ENCODE measurements at places on chromosomes 12 and 14. TPM values are rescaled to one million over a fixed set of nuclear protein-coding genes. Genes with fewer than 3 reads are reported as not detected.

Gene PRH2
- polyA plus RNA-seq: not detected

- no peak overlapping the region for H3K27ac ChIP-seq
- no peak for DNase-seq
- H3K27me3 ChIP-seq: no peaks in the 10 kb centered on the region
- peaks cover 21% of the 10 kb centered on the region for H3K36me3 ChIP-seq
These were observed 84.6 kb downstream of the WNK1 start for GRCh38 chr12:836952-837351.

- H3K27me3 ChIP-seq: peaks cover 13% of the 10 kb centered on the region
- H3K4me3 ChIP-seq: no peak overlapping the region
- no peak overlapping the region for H3K27ac ChIP-seq
- no peaks in the 10 kb centered on the region for H3K36me3 ChIP-seq
- no peak for DNase-seq
These were observed 26.5 kb upstream of the RIC8B start for GRCh38 chr12:106747973-106748436.

DNA sequence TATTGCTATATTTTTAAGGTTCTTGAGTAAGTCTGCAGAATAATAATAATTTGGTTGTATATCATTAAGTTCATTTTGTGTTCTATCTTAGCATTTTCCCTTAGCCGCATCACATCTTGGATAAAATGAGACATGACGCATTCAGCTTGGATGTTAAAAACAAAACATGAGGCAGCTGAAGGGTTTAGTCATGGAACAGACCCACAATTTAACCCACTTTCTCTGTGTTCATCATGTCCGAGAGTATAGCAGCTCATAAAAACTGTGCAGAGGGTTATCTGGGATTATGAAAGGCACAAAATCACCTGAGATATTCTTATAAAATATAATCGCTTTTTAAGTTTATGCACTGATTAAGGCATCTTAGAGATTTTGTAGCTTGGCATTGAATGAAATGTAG lies 219.3 kb downstream of the TRHDE start:
- no peak overlapping the region for H3K27ac ChIP-seq
- H3K4me1 ChIP-seq: no peaks in the 10 kb centered on the region
- no peak for DNase-seq
- no peaks in the 10 kb centered on the region for H3K36me3 ChIP-seq

Gene MANSC4
- polyA plus RNA-seq: not detected

Gene TAMALIN
- polyA plus RNA-seq: 1.6 TPM

Gene TMEM52B
- 0.54 TPM for polyA plus RNA-seq

DNA sequence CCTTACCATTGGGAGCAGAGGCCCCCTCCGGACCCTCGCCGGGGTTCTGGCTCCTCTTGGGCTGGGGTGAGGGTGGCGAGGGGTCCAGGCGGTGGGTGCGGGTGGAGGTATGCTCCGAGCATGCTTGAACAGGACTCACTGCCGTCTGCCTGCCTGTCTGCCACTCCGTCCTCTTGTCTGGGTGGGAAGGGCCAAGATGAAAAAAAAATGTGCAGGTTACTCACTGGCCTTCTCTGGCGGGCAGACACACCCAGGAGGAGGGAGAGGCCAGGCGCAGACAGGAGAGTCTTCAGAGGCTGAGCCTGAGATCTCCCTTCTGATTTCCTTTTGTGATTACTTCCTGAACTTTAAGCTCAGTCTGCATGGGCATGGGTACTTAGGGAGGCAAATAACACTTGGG lies 76.1 kb downstream of the STON2 start:
- H3K4me3 ChIP-seq: no peak overlapping the region
- no peak overlapping the region for H3K27ac ChIP-seq
- no peaks in the 10 kb centered on the region for H3K27me3 ChIP-seq

Gene DEPDC4
- polyA plus RNA-seq: not detected

Gene SLCO1B1
- not detected for polyA plus RNA-seq

- H3K27me3 ChIP-seq: no peaks in the 10 kb centered on the region
- H3K4me1 ChIP-seq: no peaks in the 10 kb centered on the region
- H3K4me3 ChIP-seq: no peak overlapping the region
- no peak for DNase-seq
- H3K36me3 ChIP-seq: no peaks in the 10 kb centered on the region
- H3K27ac ChIP-seq: no peak overlapping the region
These were observed 97.3 kb upstream of the FZD10 start for GRCh38 chr12:130064999-130065398.

Gene SLC6A13
- polyA plus RNA-seq: not detected

GRCh38 chr14:38248321-38249028 lies 7.4 kb downstream of the CLEC14A start:
- no peak overlapping the region for H3K27ac ChIP-seq
- no peak for DNase-seq
- H3K4me1 ChIP-seq: no peaks in the 10 kb centered on the region
- H3K4me3 ChIP-seq: no peak overlapping the region
- H3K36me3 ChIP-seq: no peaks in the 10 kb centered on the region

DNA sequence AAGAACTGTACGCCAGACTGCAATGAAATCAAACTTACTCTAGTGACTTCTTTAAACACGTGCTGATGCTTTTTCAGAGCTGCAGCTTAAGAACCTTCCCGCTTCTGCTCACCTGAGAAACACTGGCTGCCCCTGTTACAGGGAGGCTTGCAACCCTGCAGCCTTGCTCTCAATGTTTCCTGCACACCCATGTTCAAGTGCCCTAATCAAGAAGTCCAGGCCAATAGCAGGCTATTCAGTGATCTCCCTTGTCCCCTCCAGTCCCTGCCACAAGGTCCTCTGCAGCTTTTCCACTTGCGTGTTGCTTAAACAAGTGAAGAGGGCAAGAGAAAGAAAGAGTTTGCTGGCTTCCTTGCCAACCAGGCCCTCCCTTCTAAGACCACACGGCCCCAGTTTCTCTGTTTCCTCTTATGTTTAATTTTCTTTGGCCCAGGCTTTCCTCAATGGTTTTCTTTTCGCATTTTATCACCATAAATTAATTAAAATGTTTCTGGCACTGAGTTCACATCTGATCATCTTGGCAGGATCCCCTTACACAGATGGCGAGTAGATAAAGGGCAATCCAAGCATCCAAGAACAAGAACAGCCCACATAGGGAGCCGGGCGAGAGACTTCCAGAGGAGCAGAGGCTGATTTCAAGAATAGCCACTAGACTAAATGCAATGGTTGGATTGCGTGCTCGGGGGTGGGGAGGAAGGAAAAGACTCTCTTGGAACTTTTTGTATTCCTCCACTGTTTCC lies 82.3 kb upstream of the CDKN3 start:
- H3K4me1 ChIP-seq: no peaks in the 10 kb centered on the region
- no peaks in the 10 kb centered on the region for H3K36me3 ChIP-seq
- no peak overlapping the region for H3K4me3 ChIP-seq
- H3K27ac ChIP-seq: no peak overlapping the region
- H3K27me3 ChIP-seq: no peaks in the 10 kb centered on the region

DNA sequence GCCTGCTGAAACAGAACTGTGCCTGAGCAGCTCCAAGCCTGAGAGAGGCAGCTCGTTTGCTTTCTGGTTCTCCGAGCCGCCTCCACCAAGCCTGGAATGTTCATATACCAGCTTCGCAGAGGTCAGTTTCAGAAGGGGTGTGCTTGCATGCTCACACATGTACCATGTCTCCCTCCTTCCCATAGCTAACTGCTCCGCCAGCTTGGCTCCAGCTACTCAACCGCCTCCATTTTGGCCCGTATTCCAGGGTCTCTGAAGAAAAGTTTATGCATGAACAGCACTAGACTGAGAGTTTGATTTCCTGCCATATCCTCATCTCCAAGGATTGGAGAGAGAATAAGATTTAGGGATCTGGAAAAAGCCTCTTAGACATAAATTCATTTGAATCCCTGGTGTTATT lies 103.7 kb downstream of the SMOC1 start:
- DNase-seq: no peak
- no peak overlapping the region for H3K27ac ChIP-seq
- no peaks in the 10 kb centered on the region for H3K36me3 ChIP-seq
- no peaks in the 10 kb centered on the region for H3K27me3 ChIP-seq

DNA sequence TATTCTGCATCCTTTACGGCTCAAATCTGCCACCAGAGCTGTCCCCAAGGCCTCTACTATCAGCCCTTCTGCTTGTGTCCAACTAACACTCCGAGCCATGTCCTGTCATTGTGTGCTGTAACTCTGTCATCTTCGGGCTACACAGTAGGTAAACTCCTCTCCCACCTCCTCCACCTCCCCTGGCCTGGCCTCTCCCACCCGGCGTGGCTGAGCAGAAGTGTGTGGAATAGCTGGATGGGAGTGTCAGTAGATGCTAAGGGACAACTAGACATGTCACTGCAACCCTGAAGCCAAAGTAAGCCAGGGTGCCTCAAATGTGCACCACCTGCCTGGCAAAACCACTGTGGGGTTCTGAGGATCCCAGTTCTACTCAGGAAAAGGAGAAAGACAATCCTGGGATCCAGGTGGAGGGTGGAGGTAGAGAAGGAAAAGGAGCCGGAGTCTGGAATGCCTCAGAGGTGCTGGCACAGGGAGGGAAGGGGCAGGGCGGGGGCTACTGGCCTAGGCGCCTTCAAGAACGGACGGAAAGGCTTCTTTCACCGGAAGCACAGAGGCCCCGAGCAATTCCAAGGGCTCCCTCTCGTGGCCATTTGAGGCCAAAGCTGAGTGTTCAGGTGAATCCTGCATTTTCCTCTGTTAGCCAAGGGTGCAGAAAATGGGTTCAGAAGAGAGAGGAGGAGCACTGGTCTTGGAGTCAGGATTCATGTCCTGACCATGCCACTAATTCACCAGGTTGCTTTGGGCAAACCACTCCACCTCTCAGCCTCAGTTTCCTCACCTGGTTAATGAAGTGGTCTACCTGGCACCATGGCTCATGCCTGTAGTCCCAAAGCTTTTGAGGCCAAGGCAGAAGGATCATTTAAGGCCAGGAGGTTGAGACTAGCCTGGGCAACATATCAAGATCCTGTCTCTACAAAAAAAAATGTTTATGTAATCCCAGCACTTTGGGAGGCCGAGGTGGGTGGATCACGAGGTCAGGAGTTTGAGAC lies 20.5 kb upstream of the FAM181A start:
- DNase-seq: peak; percentile 23
- no peaks in the 10 kb centered on the region for H3K36me3 ChIP-seq
- no peaks in the 10 kb centered on the region for H3K4me1 ChIP-seq
- no peak overlapping the region for H3K27ac ChIP-seq
- H3K27me3 ChIP-seq: no peaks in the 10 kb centered on the region
- H3K4me3 ChIP-seq: no peak overlapping the region

GRCh38 chr14:104091061-104091926 lies 5.8 kb downstream of the ASPG start:
- H3K36me3 ChIP-seq: no peaks in the 10 kb centered on the region
- no peaks in the 10 kb centered on the region for H3K4me1 ChIP-seq
- H3K4me3 ChIP-seq: no peak overlapping the region
- DNase-seq: no peak
- H3K27ac ChIP-seq: no peak overlapping the region

Gene INHBC
- not detected for polyA plus RNA-seq

GRCh38 chr12:57107456-57108155 lies 3.6 kb downstream of the STAT6 start:
- H3K27me3 ChIP-seq: no peaks in the 10 kb centered on the region
- DNase-seq: no peak
- H3K4me3 ChIP-seq: no peak overlapping the region
- H3K4me1 ChIP-seq: peaks cover 37% of the 10 kb centered on the region

Gene AQP2
- not detected for polyA plus RNA-seq

- no peak overlapping the region for H3K4me3 ChIP-seq
- H3K36me3 ChIP-seq: no peaks in the 10 kb centered on the region
- H3K27ac ChIP-seq: no peak overlapping the region
These were observed 27.8 kb upstream of the GLIPR1 start for GRCh38 chr12:75452675-75453330.

Gene ARPC3
- 1,716 TPM for polyA plus RNA-seq

Gene EIF2S3B
- 0.30 TPM for polyA plus RNA-seq

- DNase-seq: no peak
- H3K4me1 ChIP-seq: no peaks in the 10 kb centered on the region
- no peak overlapping the region for H3K27ac ChIP-seq
- no peak overlapping the region for H3K4me3 ChIP-seq
These were observed 391.9 kb downstream of the GALC start for GRCh38 chr14:87601036-87601435.

Gene ARMH4
- polyA plus RNA-seq: 0.07 TPM

Gene TOMM20L
- polyA plus RNA-seq: 0.33 TPM

DNA sequence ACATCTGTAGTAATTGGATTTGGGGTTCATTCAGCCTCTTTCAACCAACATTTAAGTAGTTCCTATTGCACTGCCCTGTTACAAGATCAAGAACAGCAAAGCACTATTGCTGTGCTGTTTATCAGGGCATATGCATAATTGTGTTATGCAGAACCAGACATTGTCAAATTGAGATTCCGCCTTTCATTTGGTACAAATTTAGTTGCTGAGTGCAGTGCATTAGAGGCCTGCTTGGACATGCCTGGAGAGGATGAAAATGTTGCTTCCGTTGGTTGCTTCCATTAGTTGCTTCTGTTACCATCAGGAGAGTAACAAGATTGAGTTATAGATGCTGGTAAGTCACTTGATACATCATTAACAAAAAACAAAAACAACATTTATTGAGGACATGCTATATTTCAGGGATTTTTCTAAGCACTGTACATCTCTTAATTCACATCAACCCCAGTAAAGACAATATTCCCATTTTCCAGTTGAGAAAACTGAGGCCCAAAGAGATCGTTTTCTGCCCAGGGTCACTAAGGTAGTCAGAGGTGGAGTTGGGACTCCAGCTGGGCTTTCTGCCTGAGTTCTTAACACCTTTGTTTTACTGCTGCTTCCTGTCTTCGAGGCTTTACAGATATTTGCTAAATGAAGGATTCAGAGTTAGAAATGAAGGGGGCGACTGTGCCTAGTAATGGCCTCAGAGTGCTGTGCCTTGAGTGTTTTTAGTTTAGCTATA lies 79.3 kb downstream of the PPP2R5C start:
- H3K4me3 ChIP-seq: no peak overlapping the region
- peak overlapping the region; percentile 36 for H3K27ac ChIP-seq
- peaks cover 13% of the 10 kb centered on the region for H3K4me1 ChIP-seq
- DNase-seq: no peak
- H3K36me3 ChIP-seq: peaks cover 25% of the 10 kb centered on the region

GRCh38 chr14:64786296-64787149 lies 82.3 kb downstream of the PLEKHG3 start:
- no peak overlapping the region for H3K4me3 ChIP-seq
- H3K27me3 ChIP-seq: no peaks in the 10 kb centered on the region
- H3K36me3 ChIP-seq: no peaks in the 10 kb centered on the region
- DNase-seq: no peak
- H3K27ac ChIP-seq: no peak overlapping the region
- no peaks in the 10 kb centered on the region for H3K4me1 ChIP-seq

DNA sequence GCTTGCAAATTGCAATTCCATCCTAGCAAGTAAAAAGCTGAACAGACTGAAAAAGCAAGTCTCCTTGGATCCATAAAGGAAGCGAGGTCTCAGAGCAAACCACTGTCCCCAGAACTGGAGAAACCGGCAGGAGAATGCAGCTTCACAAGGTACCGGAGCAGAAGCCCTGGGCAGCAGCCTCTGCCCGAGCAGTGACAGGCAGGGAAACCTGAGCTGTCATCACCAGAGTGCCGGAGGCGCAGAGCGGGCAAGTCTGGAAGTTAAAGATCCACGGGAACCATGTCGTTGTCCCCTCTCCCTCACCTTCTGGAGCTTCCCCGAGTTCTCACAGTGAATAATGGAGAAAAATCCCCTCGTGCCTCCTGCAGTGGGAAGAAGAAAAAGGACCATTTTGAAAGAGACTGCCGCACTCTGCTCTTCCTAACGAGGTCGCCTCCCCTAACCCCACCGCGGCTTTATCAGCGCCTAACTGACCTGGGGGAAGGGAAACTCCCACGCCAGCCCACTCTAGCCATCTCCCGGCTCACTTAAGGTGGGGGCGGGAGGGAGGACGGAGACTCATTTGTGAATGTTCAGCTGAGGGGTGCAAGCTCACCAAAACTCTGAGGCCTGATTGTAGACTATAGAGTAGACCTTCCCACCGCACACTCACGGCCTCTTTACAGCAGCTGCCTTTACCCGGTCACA lies 27.8 kb downstream of the FBXL14 start:
- H3K36me3 ChIP-seq: no peaks in the 10 kb centered on the region
- H3K4me3 ChIP-seq: no peak overlapping the region
- no peaks in the 10 kb centered on the region for H3K27me3 ChIP-seq
- no peak overlapping the region for H3K27ac ChIP-seq

Gene KRT84
- not detected for polyA plus RNA-seq

Measured in CD14-positive monocyte (primary cell).